Vagina (tissue), 2 donors: ENCODE measurements at places on chromosomes 6 and 20.

DNA sequence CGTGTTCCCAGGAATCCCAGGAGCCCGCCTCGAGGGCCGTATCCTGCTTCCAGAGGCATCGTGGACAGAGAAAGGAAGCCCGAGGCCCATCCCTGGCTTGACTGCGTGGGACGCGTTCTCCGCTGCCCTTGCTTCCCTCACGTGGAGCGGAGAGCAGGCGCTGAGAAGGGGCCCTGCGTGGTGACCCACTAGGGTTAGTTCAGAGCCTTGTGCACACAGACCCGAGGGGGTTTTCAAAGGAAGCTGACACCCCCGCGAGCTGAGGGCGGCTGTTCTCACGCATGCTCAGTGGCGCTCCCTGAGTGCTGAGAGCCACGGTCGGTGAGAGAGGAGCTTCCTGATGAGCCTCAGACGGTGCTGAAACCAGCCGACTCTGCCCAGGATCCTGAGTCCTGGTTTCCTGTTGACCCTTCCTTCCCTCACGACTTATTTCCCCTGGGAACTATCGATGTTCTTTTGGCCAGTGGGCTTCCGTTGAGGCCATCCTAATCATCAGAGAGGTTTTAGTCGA is 28.9 kb upstream of the CCR6 start:
- peak; percentile 70 for DNase-seq

DNA sequence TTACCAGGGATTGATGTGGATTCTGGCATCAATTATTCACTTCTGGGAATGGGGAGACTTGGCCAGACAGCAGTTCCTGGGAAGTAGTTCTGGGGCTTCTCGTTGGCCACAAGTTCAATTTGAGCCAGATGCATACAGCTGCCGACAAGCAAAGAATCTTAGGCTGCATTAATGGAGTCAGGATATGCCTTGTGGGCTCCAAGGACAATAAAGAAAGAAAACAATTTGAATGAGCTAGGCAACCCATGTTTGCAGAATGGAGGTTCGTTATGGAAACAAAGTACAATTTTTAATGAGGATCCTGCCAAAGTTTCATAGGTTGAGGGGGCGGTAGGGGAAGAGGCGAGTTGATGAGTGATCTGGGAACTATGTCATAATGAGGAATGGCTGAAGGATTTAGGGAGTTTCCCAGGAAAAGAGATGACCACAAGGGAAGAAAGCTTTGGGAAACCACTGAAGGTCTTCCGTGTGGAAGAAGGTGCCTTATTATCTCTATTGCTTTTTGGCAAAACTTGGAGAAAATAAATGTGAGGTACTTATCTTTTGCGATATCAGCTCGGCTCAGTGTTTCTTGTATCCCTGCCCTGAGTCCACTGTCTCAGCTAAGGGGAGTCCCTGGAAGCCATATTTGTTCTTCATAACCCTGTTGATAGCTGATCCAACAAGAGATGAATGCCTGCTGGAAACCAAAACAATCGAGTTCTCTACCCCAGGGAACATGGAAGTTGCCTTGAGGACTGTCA is 181.0 kb upstream of the ZNF217 start:
- DNase-seq = no peak

GRCh38 chr6:89950879-89951391 is 56.7 kb downstream of the GJA10 start:
- no peak for DNase-seq

GRCh38 chr6:4487538-4487937 is 288.7 kb upstream of the CDYL start:
- no peak for DNase-seq

- DNase-seq = no peak
Observed at GRCh38 chr6:1390946-1391799, 1.8 kb downstream of the FOXF2 start.

GRCh38 chr6:144265390-144265789 is 19.7 kb upstream of the UTRN start:
- DNase-seq = no peak

DNA sequence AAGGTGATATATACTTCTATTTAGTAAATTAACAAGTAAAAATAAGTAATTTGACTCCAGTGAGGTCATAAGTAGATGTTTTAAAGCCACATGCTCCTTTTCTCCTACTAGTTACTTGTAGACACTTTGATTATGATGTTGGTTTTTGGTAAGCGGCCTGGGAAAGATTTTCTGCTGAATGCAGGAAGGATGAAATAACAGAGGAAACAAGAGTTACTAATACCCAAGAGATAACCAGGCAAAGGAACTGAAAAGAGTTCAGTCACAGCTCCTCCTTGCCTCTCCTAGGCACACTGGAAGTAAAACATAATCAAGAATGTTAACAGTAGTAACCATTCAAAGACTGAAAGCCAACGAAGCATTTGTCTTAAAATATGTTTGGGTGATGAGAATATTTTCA is 203.3 kb downstream of the RNGTT start:
- no peak for DNase-seq

GRCh38 chr6:37630281-37630799 is 67.3 kb downstream of the MDGA1 start:
- DNase-seq = no peak

DNA sequence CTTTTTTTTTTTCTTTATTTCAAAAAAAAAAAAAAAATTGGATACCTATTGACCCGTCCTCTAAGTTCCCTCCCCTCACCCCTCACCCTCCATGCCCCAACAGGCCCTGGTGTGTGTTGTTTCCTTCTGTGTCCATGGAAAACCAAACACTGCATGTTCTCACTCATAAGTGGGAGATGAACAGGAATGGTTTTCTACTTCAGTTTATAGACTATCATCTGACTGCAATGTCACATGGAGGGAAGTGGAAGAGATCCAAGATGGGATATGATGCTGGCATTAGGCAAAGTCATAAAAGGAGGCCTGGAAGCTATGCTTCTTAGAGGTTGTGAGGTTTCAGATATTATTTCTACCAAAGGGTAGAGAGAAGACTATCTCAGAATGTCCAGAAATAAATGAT is 237.5 kb downstream of the MAFB start:
- no peak for DNase-seq

- DNase-seq = no peak
Observed at GRCh38 chr6:3208098-3208774, 19.2 kb downstream of the TUBB2B start.

DNA sequence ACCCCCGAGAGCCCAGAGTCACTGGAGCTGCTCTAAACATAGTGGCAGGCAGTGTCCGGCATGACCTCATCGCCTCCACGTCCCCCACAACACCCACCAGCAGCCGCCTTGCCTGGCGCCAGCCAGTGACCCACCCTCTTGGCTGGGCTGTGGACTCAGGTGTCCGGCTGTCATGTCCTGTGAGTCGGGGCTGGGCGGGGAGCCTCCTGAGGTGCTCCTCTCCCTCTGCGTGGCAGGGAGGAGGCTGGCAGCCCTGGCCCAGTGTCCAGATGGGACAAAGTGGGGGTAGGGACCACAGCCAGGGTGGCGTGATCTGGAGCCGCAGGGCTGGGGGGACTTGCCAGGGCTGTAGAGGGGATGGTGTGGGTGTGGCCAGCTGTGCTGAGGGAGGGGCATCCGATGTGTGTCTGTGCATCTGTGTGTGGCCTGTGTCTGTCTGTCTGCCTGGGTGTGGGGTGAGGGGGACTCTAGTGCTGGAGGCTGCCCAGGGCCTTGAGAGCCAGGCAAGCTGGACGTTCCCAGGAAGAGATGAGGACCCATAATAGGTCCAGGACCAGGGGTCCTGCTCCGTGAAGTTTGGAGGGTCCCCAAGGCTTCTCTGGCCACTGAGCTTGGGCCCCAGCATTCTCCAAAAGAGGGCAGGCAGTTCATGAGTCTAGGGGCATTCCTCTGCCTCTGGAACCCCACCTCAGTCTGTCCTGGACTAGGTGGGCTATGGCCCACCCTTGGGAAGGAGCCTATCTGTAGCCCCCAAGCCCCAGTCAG is 2.3 kb upstream of the SOX18 start:
- no peak for DNase-seq

DNA sequence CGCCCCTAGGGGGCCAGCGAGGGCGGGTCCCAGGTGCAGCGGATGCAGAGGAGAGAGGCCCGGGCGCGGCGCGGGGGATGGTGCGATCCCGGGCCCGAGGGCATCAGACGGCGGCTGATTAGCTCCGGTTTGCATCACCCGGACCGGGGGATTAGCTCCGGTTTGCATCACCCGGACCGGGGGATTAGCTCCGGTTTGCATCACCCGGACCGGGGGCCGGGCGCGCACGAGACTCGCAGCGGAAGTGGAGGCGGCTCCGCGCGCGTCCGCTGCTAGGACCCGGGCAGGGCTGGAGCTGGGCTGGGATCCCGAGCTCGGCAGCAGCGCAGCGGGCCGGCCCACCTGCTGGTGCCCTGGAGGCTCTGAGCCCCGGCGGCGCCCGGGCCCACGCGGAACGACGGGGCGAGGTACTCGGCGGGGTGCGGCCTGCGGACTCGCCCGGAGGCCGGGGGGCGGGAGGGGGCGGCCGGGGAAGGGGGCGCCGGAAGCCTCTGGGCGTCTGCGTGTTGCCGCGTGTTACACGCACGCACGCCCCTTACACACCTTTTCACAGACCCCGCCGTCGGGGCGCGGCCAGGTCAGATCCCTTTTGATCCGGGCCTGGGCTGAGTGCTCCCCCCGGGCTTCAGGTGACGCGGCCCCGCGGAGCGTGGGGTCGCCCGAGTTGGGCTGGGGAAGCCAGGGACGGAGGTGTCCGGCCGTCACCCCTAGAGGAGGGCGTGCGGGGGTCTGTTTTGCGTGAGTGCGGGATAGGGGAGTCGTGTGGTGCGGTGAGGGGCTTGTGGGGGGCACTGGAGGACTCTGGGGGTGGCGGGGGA is 412 bp downstream of the TRIB3 start:
- no peak for DNase-seq

DNA sequence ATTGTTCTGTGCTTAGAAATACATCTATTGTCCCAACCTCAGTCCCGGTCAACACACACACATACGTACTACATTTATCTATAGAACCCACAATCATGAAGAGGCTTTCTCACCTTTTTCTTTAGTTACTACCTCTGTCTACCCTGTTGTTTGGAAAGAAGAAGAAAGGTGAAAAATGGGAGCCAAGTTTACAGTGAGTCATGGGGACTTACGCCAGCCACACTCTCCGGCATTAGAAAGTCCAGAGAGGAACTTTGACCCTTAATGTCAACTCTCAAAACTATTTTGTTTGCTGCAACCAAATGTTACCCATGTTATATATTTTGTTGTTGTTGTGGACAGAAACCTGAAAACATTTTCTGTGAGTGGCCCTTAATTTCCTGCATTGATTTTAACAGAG is 259.1 kb downstream of the ZFAND3 start:
- no peak for DNase-seq

- no peak for DNase-seq
Observed at GRCh38 chr6:26349964-26350857, 14.8 kb upstream of the BTN3A2 start.

DNA sequence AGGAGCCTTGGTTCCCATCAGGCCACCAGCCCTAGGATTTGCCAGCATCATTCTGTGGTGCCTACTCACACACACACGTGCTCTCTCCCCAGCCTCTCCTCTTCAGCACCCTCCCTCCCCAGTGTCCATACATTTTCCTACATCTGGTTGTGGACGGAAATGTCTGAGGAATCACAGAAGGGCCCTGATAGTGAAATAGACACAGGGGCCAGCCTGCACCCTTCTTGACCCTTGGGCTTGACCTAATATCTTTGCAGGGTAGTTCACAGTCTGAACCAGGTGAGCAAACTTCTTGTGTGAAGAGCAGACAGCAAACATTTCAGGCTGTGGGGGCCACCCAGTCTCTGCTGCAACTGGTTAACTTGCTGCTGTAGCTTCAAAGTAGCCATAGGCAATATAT is 108.5 kb upstream of the NXT1 start:
- DNase-seq = peak; percentile 64

DNA sequence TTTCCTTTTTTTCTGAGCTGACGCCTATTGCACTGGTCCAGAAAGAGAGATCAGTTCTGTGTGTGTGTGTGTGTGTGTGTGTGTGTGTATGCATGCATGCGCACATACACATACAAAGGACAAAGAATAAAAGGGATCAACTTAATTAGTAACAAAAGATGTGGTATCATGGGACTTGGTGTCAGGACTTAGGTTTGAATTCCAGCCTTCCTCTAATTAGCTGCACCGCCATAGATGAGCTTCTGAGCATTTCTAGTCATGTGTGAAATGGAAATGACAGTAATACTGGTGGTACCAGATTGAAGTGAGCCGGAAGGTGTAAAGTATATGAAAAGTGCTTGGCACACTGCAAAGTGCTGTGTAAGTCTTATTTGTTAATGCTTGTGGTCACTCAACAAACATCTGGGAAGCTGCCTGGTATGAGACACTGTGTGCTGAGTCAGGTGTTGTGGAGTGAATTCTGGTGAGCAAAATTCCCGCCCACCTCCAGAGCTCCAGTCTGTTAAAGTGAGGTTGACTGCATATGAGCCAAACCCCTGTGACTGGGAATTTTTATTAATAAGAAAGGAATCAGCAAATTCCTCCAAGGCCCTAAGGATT is 12.4 kb downstream of the DAAM2 start:
- peak; percentile 64 for DNase-seq

- DNase-seq = no peak
Observed at GRCh38 chr6:156781861-156782631, 4.9 kb downstream of the ARID1B start.

- DNase-seq = no peak
Observed at GRCh38 chr6:21420926-21421325, 172.6 kb upstream of the SOX4 start.

DNA sequence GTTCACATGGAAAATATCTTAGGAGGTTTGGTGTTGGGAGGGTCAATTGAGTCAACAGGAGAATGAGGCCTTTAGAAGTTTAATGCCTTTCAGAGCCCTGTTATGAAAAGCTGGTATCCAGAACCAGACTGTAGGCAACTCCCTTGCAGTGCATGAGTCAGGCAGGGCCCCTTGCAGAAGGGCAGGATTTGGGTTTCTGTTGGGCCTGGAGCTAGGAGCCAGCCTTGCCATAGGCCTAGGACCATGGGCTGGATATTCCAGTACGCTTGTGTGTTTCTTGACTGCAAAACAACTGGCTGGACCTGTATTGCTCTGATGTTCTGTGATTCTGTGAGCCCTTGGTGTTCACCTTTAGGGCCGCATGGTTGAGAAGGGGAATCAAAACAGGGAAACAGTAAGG is 350.9 kb upstream of the PRND start:
- DNase-seq = no peak

- DNase-seq = no peak
Observed at GRCh38 chr20:34637245-34638038, 39.5 kb downstream of the PIGU start.

GRCh38 chr6:20252311-20252710 is 40.0 kb upstream of the MBOAT1 start:
- no peak for DNase-seq
